ENCODE measurements at places on chromosomes 5 and 9.
A peak's percentile ranks its signal among the peaks of the same experiment; 100 is the strongest.

- no peaks in the 10 kb centered on the region for H3K27me3 ChIP-seq
- DNase-seq: no peak
- H3K4me1 ChIP-seq: no peaks in the 10 kb centered on the region
- H3K4me3 ChIP-seq: no peak overlapping the region
Measured at GRCh38 chr5:141409598-141410306, 1.9 kb downstream of the PCDHGB6 start.

DNA sequence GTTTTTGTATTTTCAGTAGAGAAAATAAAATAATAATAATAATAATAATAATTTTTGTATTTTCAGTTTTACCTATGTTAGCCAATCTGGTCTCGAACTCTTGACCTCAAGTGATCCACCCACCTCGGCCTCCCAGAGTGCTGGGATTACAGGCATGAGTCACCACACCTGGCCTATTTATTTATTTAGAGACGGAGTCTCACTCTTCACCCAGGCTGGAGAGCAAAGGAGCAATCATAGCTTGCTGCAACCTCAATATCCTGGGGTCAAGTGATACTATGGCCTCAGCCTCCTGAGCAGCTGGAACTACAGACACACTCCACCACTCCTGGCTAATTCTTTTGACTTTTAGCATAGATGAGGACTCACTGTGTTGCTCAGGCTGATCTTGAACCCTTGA lies 167.5 kb downstream of the TLE1 start:
- H3K27me3 ChIP-seq: no peaks in the 10 kb centered on the region
- H3K4me3 ChIP-seq: no peak overlapping the region
- peaks cover 2% of the 10 kb centered on the region for H3K4me1 ChIP-seq
- no peak for DNase-seq

DNA sequence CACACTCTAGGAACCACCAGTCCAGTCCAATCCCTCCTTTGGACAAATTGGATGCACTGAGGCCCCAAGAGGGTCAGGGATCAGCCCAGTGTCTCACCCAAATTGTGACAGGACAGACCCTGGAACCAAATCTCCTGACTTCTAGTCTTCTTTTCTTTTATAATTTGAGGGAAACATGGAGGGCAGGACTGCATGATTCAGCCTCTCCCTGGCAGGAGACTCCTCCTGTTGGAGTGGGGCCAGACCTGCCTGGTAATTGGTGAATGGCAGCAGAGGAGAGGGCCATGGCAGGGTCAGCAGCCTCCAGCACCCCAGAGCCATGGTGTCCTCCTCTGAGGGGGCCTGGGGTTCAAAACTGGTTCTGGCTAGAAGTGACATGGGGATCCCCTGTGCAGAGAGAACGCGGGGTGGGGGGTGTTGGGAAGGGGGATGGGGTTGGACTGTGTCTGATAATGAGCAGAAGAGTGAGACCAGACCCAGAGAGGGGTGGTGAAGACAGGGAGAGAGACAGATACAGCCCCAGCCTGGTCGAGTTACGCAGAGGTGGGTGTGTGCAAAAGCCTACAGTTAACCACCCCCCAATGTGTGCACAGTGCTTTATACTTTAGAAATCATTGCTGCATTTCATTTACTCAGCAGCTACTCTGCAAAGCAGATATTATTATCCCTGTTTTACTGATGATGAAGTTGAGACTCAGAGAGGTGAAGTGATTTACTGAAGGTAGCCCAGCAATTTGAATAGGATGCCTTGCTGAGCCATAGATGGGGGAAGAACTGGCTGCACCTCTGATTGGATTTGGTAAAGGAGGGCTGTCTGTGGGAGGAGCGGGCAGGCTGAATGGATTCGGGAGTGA lies 3.8 kb upstream of the SYNPO start:
- peak overlapping the region; percentile 50 for H3K27ac ChIP-seq
- no peaks in the 10 kb centered on the region for H3K36me3 ChIP-seq
- no peaks in the 10 kb centered on the region for H3K27me3 ChIP-seq
- peaks cover 51% of the 10 kb centered on the region for H3K4me1 ChIP-seq

DNA sequence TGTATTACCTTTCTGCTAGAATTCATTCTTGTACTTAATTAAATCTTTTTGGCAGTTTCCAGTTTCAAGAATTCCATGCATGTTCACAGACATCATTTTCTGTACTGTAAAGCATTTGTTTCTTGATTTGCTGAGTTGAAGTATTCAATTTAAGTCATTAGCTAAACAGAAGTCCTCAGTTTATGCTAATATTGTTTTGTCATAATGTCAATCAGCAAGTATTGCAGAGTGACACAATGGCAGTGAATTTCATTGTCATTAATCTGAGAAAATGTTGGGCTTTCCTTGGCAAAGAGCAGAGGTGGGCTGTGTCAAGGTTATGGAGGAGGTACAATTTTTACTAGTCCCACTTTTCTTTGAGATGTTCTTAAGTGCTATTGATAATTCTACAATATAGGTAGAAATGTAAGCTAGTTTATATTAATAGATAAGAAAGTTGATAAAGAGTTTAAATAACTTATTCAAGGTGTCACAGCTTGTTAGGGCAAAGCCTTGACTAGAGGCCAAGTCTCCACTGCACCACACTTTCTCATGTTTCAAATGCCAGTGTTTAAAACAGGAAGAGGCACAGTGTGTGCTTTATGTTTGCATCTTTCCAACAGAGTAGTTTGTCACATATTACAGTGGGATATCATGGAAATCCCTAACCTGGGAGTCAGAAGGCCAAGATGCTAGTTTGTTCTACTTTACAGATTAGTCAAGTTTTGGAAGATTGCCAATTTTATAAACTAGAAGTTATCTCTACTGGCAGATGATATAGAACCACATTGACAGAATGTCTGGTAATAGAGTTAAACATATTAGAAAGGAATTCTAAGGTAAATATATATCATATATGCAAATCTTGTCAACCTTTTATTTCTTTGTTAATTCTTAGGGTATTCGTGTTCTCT lies 56.3 kb downstream of the SLF1 start:
- H3K36me3 ChIP-seq: peaks cover 1% of the 10 kb centered on the region
- H3K4me1 ChIP-seq: no peaks in the 10 kb centered on the region
- no peaks in the 10 kb centered on the region for H3K27me3 ChIP-seq
- no peak overlapping the region for H3K27ac ChIP-seq
- no peak overlapping the region for H3K4me3 ChIP-seq

- no peaks in the 10 kb centered on the region for H3K36me3 ChIP-seq
- no peak overlapping the region for H3K27ac ChIP-seq
- no peaks in the 10 kb centered on the region for H3K4me1 ChIP-seq
Measured at GRCh38 chr9:68541568-68541967, 885 bp upstream of the TMEM252 start.

- H3K27ac ChIP-seq: no peak overlapping the region
- DNase-seq: peak; percentile 1
- no peaks in the 10 kb centered on the region for H3K4me1 ChIP-seq
- H3K36me3 ChIP-seq: no peaks in the 10 kb centered on the region
Measured at GRCh38 chr9:1837453-1838084, 177.6 kb upstream of the SMARCA2 start.

GRCh38 chr9:651371-651770 lies 190.1 kb upstream of the DMRT1 start:
- no peaks in the 10 kb centered on the region for H3K27me3 ChIP-seq
- no peak for DNase-seq
- no peak overlapping the region for H3K4me3 ChIP-seq
- no peak overlapping the region for H3K27ac ChIP-seq

GRCh38 chr9:133342570-133342969 lies 5.4 kb downstream of the MED22 start:
- H3K27ac ChIP-seq: no peak overlapping the region
- H3K36me3 ChIP-seq: peaks cover 63% of the 10 kb centered on the region
- H3K4me1 ChIP-seq: peaks cover 7% of the 10 kb centered on the region
- DNase-seq: no peak
- no peak overlapping the region for H3K4me3 ChIP-seq

DNA sequence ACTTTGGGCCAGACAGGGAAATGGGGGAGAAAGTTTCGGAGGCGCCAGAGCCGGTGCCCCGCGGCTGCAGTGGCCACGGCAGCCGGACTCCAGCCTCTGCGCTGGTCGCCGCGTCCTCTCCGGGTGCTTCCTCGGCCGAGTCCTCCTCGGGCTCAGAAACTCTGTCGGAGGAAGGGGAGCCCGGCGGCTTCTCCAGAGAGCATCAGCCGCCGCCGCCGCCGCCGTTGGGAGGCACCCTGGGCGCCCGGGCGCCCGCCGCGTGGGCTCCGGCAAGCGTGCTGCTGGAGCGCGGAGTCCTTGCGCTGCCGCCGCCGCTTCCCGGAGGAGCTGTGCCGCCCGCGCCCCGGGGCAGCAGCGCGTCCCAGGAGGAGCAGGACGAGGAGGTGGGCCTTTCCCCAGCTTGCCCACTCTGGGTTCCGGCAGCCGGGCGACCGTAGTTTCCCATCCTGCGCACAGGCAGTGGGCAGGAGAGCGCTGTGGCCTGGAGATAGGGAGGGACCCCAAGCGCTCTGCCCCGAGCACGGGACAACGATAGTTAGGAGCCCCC lies 516 bp downstream of the MAST4 start:
- H3K36me3 ChIP-seq: no peaks in the 10 kb centered on the region
- no peak overlapping the region for H3K27ac ChIP-seq
- H3K4me1 ChIP-seq: no peaks in the 10 kb centered on the region
- H3K27me3 ChIP-seq: peaks cover 31% of the 10 kb centered on the region
- H3K4me3 ChIP-seq: peak overlapping the region; percentile 47

- H3K27ac ChIP-seq: peak overlapping the region; percentile 6
- H3K4me1 ChIP-seq: peaks cover 6% of the 10 kb centered on the region
- peak; percentile 87 for DNase-seq
- no peak overlapping the region for H3K4me3 ChIP-seq
Measured at GRCh38 chr5:68225188-68225910, 9.8 kb downstream of the PIK3R1 start.

- H3K36me3 ChIP-seq: peaks cover 18% of the 10 kb centered on the region
- no peak overlapping the region for H3K27ac ChIP-seq
- DNase-seq: no peak
Measured at GRCh38 chr9:101399643-101399970, 956 bp downstream of the ZNF189 start.

DNA sequence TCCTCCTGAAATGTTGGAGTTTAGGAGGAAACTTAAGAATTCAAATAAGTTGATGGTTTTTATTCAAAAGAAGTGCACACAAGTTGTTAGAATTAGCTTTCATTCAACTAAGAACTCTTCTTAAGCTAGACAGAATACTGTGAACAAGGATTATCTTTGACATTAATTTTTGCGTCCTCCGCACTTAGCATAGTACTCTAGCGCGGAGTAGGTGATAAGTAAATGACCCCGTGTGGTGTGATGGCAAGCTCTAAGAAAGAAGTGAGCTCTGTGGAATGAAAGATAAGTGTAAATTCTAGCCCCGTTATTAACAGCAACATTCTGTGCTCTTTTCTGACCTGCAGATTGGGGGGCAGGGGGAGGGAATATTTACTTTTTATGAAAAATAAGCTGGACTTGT lies 1.0 kb downstream of the BRIX1 start:
- H3K36me3 ChIP-seq: peaks cover 12% of the 10 kb centered on the region
- H3K27me3 ChIP-seq: no peaks in the 10 kb centered on the region
- no peak overlapping the region for H3K27ac ChIP-seq
- H3K4me1 ChIP-seq: peaks cover 5% of the 10 kb centered on the region

- no peak overlapping the region for H3K4me3 ChIP-seq
- H3K4me1 ChIP-seq: no peaks in the 10 kb centered on the region
- H3K36me3 ChIP-seq: no peaks in the 10 kb centered on the region
Measured at GRCh38 chr5:82863266-82863665, 213.9 kb downstream of the TMEM167A start.

DNA sequence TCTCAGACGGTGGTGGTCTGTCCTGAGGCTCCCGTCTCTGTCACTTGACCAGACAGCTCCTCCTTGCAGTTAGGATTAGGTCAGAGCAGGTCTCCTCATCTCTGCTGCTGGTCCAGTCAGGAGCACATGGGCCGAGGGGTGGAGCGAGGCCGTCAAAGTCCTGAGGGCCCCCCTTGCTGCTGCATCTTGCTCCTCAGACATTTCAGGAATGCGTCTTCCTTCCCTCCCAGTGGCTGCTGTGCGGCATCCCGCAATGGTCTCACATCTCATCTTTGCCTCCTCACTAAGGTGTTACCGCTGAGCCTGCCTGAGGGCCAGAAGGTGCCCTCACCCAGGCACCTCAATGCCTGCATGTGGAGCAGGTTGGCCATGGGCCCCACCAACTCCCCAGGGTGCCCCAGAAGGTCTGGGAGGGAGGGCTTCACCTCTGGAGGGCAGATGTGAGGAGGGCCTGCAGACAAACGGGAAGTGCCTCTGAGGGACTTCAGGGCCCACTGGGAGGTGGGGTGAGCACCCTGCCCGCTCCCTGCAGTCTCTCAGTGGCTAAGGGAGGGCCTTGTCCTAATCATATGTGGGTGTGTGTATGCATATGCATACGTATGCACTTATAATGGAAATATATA lies 137.7 kb upstream of the LMX1B start:
- no peak for DNase-seq
- H3K27me3 ChIP-seq: no peaks in the 10 kb centered on the region
- no peak overlapping the region for H3K4me3 ChIP-seq
- no peak overlapping the region for H3K27ac ChIP-seq

- no peaks in the 10 kb centered on the region for H3K27me3 ChIP-seq
- no peaks in the 10 kb centered on the region for H3K36me3 ChIP-seq
- no peak for DNase-seq
- peaks cover 3% of the 10 kb centered on the region for H3K4me1 ChIP-seq
- H3K4me3 ChIP-seq: no peak overlapping the region
Measured at GRCh38 chr5:176176231-176176630, 62.0 kb upstream of the SIMC1 start.

DNA sequence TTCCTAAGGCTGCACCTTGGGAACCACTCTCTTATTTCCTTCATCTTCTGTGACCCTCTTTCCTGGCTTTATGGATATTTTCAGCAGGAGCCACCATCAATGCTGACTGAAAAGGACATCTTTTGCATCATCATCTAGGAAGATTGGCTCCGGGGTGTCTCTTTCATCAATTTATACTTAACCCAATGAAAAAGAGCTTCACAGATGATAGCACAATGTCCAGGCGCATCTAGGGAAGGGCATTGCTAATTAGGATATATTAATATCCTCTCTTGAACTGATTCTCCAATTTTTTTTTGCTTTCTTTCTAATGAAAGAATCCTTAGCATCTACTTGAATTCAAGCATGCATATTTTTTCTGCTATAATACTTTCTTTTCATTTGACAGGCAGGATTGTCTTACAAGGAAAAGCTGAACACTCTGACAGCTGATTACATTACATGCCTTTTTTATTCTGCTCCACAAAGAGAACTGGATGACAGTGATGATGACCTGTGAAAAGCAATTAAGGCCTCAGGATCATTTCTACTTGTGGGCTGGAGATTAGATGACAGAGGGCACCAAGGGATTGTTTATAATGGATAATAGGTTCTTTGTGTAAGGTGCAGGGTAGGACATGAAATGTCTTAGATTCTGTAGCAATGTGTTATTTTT lies 60.2 kb downstream of the PCSK1 start:
- no peak overlapping the region for H3K4me3 ChIP-seq
- H3K4me1 ChIP-seq: no peaks in the 10 kb centered on the region
- no peak for DNase-seq

- H3K27me3 ChIP-seq: peaks cover 19% of the 10 kb centered on the region
- no peaks in the 10 kb centered on the region for H3K36me3 ChIP-seq
- no peaks in the 10 kb centered on the region for H3K4me1 ChIP-seq
- no peak overlapping the region for H3K4me3 ChIP-seq
Measured at GRCh38 chr5:135876146-135876545, 19.5 kb downstream of the IL9 start.

- H3K4me3 ChIP-seq: no peak overlapping the region
- no peak for DNase-seq
- no peak overlapping the region for H3K27ac ChIP-seq
- H3K36me3 ChIP-seq: no peaks in the 10 kb centered on the region
Measured at GRCh38 chr9:134360180-134360759, 34.0 kb downstream of the RXRA start.

Data from IMR-90 (cell line).